ENCODE measurements at places on chromosomes 6 and 20.

DNA sequence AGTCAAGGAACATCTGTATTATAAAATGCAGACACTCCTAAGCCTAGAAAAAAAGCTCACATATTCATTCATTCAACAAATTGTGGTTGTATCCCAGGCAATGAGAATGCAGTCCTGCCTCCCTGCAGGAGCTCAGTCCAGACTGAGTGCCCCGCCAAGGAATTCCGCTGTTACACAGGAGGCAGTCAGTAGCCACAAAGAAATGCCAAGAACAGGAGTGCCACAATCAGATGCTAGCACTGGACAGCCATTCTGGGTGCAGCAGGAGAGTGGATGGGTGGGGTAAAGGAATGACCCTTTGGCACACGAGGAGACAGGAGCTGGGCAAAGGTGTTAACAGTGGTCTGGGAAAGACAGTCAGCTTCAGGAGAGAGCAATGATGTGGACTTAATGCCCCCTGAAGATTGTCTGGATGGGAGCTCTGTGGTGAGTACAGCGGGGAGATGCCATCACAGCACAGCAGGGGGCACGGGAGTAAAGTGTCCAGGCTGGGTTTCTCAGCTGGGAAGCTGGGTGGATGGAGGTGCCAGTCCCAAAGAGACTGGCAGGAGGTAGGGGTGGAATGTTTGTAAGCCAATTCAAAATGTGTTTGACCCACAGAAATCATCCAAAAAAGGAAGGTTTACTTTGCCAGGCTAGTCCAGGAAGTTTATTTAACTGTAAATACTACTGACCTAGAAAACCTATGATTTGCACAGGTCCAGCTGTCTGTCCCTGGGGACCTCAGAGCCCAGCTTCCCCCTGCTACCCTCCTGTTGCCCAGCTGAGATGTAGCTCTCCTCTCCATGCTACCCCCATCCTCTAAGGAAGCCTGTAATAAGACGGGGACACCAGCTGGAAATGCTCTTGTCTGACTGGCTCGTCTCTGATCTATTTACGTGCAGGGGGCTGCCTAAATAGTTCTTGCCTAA is 84.1 kb downstream of the SLC23A2 start:
- no peak for DNase-seq

DNA sequence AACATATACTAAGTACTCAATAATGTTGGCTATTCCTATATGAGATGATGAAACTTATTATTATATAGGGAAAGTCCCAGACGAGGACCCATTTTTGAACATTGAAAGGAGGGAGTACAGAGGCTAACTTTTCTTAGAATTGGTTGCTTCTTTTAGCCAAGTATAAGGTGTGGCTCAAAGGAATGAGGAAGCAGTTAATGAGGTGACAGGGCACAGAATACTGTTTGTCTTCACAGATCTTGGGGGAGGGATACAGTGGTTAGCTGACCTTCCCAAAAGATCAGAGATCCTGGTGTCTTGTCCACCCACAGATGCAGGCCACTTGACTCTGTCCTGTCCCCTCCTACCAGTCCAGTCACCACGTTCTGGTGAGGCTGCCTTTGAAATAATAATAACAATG is 67.8 kb upstream of the EPB41L1 start:
- no peak for DNase-seq

GRCh38 chr6:150932996-150933395 is 67.5 kb downstream of the MTHFD1L start:
- DNase-seq = no peak

DNA sequence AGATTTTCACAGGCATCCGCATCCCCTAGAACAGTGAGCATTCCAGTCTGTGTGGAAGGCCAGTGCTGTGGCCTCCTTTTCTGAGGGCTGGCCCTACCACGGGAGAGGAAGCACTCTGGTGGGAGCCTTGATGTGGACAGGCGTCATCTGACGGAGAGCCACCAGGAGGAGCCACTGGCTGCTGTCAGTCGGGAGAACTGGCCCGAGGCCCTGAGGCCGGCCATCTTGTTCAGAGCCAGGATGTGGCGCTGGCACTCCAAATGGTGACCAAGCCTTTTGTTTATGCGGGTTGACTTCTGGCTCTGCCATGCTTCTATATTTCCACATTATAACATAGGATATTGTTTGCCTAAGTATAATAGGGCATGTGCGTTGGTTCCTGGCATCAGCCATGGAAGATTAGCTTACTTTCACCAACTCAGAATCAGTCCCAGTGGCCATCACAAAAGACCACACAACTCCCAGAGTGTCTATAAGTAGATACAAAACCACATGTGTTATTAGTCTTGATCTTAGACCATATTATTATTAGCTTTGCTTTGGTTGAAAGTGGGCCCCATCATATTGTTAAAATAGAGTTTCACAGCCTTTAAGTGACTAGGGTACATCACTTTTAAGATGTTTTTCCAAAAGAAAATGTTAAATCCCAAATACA is 273.9 kb upstream of the TAB2 start:
- no peak for DNase-seq
